Stimulated activated CD4-positive, alpha-beta T cell treated with anti-CD3 and anti-CD28 coated beads, Interleukin-15, amount 100 ng/mL, for 1 hour (primary cell): ENCODE measurements at places on chromosomes 7 and 10.

DNA sequence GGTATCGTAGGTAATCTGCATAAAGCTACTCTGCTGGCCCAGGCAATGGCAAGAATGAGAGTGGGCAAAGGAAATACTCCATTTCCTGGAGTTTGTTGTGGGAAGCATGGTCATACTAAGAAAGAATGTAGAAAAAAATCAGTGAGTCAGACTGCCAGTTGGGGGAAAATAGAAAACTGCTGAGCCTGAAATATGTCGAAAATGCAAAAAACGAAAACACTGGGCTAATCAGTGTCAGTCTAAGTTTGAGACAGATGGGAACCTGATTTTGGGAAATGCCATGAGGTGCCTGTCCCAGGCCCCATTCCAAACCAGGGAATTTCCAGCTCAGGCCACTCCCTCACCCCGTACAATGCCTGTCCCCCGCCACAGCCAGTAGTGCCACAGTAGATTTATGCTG, 150.0 kb downstream of the ZNF33B start:
- no peak for DNase-seq

DNA sequence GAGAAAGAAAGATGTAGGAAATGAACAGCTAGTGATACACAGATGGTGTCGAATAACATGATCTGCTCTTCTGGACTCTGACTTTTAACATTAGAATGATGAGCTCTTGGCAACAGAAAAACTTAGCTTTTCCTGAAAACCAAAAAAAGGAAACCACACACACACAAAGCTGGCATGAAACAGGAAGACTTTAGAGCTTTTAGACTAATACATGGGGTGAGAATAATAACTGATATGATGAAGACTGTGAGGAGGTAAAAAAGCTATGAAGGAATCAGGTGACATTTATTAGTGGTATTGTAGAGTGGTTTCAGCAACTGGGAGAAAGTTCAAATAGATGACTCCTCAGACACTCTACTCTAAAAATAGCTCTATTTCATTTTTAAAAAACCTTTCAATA, 491.9 kb downstream of the PARD3 start:
- no peak for DNase-seq

DNA sequence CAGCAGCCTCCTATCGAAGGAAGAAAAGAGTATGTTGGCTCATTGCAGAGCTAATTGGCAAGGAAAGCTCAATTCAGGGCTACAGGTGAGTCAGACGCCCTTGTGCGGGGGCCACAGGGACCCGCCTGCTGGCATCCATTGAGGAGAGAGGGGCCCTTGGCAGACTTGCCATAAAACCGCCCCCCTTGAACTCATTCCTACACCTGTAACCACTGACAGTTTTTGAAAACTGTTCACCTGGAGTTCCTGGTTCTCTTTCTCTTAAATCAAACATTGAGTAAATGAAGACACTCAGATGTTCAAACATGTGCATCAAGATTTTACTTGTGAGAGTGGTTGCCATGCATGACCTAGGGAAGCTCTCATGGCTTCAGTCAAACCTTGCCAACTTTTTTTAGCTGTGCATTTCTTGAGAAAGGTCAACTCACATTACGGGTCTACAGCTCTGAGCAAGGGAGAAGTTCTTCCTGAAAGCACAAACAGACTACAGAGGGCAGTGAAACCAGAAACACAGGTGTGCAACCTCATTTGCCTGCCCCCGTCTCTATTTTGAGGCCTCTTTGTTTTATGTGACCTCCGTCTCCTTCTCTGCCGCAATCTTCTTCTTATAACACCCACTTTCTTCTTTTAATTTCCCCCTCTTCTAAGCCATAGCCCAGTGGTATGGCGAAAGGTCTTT, 87.8 kb downstream of the TBXAS1 start:
- DNase-seq, result peak; percentile 14

DNA sequence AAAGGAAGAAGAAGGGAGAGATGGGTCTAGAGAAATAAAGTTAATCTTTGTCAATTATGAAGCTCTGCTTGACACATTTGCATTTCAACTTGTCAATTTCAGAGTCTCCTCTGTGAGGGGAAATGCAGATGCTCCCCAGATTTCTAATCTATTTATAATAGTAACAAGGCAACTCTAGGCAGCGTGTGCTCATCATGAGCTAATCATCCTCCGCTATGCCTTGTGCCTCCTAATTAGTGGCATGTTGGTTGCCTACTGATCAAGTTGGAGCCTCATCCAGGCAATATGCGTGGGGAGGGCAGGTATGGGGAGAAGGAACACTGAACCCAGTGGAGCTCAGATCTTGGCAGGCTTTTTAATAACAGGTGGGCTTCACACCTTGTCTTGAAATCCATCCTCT, 628.6 kb downstream of the SORCS3 start:
- DNase-seq, result no peak

GRCh38 chr7:105198223-105198622, 184.2 kb downstream of the KMT2E start:
- no peak for DNase-seq
